ENCODE measurements at places on chromosomes 2 and 18.
A peak's percentile ranks its signal among the peaks of the same experiment; 100 is the strongest.

GRCh38 chr2:86747711-86748639, 27.9 kb downstream of the RMND5A start:
- peak; percentile 89 for DNase-seq

- DNase-seq, result no peak
Measured at GRCh38 chr2:215430528-215431187, 5.2 kb downstream of the FN1 start.

GRCh38 chr2:200640176-200640575, 54.4 kb downstream of the AOX1 start:
- DNase-seq, result no peak

DNA sequence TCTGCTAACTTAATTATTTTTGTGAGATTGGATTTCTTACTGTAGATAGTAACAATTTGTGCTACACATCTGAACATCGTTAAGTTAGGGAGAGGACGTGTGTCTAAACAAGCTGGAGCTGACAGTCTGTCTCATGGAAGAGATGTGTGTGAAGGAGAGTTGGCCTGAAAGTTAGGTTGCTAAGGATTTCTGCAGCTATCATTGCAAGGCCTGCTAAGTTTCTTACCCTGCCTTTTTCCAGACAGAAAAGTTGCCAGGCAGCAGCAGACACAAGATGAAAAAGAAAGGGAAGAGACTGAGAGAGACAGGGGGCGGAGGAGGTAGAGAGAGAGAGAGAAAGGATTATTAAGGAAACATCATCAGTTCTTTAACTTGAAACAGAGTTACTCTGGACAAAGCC, 4.1 kb upstream of the LRP1B start:
- DNase-seq, result peak; percentile 57

DNA sequence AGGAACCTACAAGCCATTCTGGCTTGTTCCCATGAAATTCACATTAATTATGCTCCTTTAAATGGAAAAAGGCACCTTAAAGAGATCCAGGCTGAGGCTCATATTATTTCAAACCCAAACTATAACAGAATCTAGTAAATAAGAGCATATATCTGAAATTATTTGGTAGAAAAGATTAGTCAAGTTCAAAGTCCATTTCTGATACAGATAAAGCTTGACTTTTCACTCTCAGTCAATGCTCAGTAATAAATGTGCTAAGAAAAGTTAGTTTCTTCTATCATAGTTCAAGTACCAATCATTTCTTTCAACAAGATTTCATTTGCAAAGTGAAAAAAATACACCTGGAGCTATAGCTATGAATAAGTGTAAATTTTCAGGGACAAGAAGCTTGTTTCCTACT, 61.8 kb upstream of the NARS1 start:
- DNase-seq, result no peak

GRCh38 chr2:236772220-236772837, 202.7 kb downstream of the ACKR3 start:
- DNase-seq, result no peak

DNA sequence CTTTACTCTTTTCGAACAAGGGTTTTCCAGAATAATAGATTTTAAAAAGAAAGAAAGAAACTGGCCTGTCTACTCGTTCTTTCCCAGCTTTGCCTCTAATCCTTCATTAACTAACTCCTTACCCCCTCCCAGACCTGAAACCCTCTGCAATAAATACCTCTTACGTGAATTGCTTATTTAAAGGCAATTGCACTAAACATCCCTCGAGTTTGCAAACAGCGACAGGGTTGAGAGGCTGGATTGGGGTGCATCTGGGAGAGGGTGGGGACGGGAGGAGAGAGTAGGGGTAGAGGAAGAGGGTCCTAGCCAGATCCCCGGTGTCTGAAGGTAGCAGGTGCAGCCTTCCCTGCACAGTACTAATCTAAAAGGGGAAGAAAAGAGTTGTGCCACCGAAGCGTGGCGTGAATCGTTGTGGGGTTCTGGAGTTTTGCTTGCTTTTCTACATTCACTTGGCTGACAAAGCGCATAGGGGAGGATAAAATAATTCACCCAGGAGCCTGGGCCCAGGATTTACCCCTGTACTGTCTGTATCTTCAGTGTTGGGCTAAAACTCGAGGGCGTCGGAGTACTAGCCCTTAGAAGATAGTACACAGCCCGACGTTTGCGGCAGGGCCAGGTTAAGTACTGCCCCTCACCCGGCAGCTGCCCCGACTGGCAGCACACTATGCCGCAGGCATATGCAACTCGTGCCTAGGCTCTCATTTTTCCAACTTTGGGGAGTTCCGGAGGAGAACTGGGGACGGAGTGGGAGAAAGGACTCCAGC, 1.9 kb upstream of the NEUROD1 start:
- no peak for DNase-seq

DNA sequence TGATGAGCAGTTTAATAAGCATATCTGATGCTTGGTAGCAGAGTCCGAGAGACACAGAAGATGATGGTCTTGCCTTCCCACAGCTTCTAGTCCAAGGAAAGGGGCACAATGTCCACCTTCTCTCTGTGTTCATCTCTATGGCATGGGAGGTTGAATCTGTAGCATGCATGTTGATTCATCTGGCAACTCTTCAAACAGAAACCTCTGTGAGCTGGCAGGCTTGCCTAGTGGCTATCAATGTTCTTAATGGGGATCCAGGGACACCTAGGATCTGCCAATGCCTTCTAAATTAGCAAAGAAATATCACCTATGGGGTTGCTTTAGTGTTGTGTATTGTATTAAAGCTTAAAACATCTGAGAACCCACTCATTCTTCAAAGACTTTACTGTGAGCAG, 170.8 kb downstream of the INO80D start:
- peak; percentile 67 for DNase-seq

- no peak for DNase-seq
Measured at GRCh38 chr2:178403671-178404306, 47.2 kb downstream of the PRKRA start.

GRCh38 chr2:79876430-79876829, 363.6 kb downstream of the CTNNA2 start:
- peak; percentile 67 for DNase-seq

GRCh38 chr2:222693837-222694236, 22.4 kb downstream of the MOGAT1 start:
- no peak for DNase-seq

DNA sequence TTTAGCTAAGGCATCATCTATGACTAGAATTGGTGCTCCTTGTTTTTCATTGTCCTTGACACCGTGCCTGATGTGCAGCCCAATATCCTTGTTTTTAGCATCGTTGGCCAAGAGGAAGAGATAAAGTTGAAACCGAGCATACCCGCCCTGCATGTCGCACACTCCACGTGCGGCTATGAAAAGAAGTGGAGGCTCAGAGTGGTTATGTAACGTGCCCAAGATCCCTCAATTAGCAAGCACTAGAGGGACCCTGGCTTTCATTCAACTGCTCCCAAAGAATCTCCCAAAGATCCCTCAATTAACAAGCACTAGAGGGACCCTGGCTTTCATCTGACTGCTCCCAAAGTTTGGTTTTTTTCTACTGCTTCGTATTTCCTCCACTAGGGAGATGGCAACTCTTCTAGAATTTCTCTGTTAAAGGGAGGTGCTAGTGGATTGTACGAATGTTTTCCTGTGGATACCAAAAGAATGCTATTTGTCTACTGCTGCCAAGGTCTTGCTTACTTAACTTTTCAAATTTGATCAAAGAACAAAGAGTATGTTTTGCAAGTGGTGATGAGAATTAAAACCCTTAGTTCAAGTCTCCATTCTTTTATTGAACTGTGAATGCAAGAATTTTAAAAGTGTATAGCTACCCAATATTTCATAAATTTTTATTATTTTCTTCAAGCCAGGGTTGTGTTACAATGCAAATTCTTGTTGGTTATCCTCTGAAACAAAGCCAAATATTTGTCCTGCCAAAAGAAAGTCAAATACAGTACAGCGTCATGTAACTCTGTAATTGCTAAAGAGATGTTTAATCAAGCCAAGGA, 92.1 kb downstream of the AOX1 start:
- peak; percentile 35 for DNase-seq

GRCh38 chr2:173773076-173773475, 192.1 kb downstream of the SP3 start:
- DNase-seq, result no peak

DNA sequence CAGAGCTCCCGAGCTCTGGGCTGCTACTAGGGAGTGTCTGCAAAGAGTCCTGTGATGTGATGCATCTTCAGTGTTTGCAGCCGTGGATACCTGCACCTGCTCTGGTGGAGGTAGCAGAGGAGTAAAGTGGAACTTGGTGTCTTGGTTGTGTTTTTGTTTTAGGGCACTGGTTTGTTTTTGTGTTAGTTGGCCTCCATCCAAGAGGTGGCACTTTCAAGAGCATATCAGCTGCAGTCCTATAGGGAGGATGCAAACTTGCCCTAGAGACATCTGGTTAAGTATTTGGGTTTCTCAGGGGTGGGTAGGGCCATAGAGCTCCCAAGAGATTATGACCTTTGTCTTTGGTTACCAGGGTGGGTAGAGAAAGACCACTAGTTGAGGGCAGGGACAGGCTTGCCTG, 1249.0 kb upstream of the FAM98A start:
- DNase-seq, result no peak

- DNase-seq, result no peak
Measured at GRCh38 chr2:61664190-61664589, 126.0 kb upstream of the XPO1 start.

- no peak for DNase-seq
Measured at GRCh38 chr2:33488715-33489540, 12.5 kb downstream of the RASGRP3 start.

DNA sequence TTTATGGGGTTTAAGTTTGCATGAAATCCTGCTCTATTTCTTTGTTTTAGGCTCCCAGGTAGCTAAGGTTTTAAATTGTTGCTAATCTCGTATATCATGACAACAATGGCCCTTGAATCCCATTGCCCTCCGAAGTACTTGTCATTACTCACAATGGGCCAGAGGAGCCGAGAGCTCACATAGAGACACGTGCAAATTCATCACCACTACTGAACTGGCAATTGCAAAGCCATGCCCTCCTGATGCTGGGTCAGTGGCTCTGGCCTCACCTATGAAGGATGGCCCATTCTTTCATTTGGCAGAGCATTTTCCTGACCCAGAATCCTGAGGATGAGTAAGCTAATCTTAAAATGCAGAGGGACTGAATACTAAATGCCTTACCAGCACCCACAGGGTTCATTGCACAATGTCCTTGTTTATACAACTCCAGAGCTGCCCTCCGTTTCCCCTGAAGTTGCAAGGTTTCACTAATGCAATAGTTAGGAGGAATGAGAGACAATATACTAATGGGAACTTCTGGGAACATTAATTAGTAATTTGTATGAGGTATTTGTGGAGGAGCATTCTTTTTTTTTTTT, 71.6 kb upstream of the GAREM1 start:
- DNase-seq, result no peak

DNA sequence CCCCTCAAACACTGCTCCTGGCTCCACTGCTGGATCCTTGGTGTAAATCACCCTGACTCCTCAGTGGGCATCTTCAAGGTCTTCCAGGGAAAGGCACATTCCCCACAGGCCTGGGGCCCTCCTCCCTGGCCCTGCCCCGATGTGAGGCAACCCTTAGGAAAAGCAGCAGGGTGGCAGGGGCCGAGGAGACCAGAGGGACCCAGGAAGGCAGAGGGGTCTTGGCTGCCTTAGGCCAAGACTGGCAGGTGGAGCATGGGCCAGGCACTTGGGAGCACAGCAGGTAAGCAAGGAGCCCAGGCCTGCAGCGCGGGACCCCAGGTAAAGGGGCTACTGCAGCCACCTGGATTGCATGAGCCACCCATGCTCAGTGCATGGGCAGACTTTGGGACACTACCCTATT, 96.9 kb downstream of the GYPC start:
- DNase-seq, result no peak

- DNase-seq, result no peak
Measured at GRCh38 chr2:23519334-23519651, 134.3 kb downstream of the KLHL29 start.

- no peak for DNase-seq
Measured at GRCh38 chr18:27921904-27922751, 254.8 kb downstream of the CDH2 start.

- DNase-seq, result no peak
Measured at GRCh38 chr18:50788284-50788683, 31.5 kb downstream of the MRO start.

DNA sequence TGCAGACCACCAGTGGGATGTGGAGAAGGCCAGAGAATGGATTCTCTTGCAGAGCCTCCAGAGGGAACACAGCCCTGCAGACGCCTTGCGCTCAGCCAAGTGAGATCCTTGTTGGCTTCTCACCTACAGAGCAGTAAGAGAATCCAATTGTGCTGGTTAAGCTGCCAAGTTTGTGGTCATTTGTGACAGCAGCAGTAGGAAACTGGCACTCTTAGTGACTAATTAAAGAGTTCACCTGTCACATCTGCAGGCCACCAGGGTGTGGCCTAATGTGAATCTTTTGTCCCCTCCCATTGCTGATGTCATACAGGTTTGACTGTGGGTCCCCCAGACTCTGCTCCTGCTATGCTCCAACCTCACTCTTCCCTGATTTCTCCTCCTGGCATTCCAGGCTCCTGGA, 235.9 kb downstream of the TFCP2L1 start:
- no peak for DNase-seq

DNA sequence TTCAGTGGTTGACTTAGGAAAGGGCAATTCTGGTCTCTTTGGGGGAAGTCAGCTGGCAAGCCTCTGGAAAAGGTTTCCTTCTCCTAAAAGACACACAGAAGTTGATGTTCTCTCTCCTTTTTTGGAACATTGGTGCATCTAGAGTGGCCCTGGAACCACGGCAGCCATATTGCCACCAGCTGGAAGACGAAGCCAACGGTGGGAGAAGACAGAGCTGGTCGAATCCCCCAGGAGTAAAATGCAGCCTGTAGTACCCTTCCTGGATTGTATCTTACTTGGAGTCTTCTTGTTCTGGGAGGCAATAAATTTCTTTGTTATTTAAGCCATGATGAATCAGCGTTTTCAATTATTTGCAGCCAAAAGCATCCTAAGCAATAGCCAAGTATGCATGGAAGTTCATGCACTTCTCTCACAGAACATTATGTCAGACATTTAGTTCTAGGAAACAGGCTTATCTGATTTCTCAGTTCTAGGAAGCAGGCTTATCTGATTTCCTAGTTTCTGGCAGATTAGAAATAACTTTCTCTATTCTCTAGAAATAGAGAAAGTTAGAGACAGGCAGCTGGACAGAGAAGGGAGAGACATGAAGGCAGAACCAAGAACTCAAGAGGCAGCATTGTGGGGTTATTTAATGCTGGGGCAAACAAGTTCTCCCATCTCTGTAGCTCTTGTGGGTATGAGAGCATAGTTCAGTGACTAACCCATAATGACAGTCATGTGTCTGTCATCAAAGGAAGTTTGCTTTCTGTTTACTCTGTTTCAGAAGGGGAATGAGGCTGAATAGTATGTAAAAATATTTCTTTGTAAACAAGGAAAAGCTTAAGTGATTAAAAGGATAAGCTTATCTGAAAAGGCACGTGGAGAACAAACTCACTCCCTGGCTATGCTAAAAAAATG, 40.5 kb upstream of the NABP1 start:
- DNase-seq, result no peak

GRCh38 chr18:39450958-39451357, 1885.4 kb upstream of the CELF4 start:
- no peak for DNase-seq

- no peak for DNase-seq
Measured at GRCh38 chr2:114185501-114185900, 256.9 kb upstream of the DPP10 start.

- no peak for DNase-seq
Measured at GRCh38 chr2:144067506-144067905, 452.4 kb downstream of the ZEB2 start.

- no peak for DNase-seq
Measured at GRCh38 chr2:70523996-70524965, 29.3 kb downstream of the TGFA start.
